ENCODE measurements at places on chromosomes 1 and 21.

GRCh38 chr21:20330652-20331051, 667.6 kb upstream of the NCAM2 start:
- no peak for DNase-seq

- no peak for DNase-seq
Measured at GRCh38 chr1:157004806-157005205, 40.7 kb downstream of the ARHGEF11 start.

- peak; percentile 67 for DNase-seq
Measured at GRCh38 chr21:44083631-44084291, 23.4 kb upstream of the PWP2 start.

GRCh38 chr1:18972531-18972930, 16.1 kb upstream of the IFFO2 start:
- DNase-seq = no peak

DNA sequence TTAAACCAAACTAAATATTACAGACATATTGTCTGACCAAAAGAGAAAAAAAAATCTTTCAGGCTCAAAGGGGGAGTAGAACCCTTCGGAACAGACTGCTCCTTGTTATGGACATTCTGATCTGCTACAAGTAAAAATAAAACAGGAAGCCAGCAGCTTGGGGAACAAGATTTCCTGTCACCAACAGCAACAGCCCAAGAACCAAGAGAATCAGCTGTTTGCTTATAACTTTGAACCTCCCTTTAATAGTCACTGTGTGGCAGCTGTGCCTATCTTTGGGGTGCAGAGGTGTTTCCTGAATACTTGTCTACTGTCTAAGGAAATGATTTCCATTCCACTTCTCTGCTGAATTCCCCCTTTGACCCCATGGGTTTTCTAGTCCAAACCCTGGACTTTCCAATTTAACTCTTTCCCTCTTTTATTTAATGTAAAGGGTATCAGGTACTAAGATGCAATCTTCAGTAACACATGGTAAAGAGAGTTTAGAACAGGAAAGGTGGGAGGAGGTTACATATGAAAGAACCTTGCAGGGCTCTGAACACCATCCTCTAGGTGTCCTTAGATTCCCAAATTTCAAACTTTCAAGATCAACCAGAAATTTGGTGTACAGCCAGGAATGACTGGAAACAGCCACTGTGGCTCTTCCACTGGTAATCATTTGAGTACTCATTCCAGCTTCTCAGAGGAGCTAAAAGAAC, 38.6 kb downstream of the GPR3 start:
- DNase-seq = no peak

- DNase-seq = no peak
Measured at GRCh38 chr1:43057567-43057966, 98.9 kb upstream of the SLC2A1 start.

DNA sequence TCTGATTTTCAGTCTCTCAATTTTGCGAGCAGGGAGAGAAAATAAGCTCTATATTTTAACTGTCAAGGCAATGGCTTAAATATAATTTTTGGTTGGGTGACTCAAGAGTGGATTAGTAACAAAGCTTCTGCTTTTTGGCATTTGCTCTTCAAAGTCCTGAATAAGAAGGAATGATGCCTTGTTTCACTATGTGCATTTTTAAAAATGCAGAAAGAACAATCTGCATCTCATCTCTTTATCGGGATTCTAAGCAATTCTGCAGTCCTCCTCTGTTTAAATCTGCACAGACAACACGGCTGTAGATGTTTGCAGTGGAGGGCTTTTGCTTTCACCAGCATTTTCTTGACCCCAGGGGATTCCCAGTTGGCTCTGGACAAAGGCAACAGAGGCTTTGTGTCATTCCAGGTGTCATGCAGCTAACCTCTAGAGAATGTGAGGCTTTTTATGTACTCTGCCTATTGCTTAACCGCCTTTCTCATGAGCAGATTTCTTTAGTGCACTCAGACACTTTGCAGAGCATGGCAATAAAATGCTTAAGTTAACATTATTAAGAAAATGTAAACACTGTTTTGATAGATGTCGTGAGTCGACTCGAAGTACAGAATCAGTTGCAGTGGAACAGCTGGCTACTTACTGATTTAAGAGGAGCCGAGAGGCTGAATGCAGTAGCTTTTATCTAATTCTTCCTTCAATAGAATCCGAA, 783.2 kb upstream of the NEGR1 start:
- no peak for DNase-seq

DNA sequence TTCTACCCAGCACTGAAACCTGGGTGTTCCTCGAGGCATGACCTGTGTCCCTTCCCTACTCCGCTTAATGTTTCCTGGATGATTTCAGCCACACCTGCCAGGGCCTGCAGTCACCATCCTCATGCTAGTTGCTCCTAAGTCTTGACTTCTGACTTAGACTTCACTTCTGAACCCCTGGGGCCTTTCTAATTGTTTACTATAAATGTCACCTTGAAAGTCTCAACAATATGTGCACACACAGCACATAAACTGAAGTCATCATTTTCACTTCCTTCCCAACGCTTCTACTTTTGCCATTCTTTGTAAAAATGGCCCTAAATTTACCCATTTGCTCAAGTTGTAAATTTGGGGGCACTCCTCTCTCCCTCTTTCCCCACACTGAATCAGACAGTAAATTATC, 141.1 kb downstream of the DYRK1A start:
- no peak for DNase-seq

- no peak for DNase-seq
Measured at GRCh38 chr21:22965455-22966135, 1967.4 kb downstream of the NCAM2 start.

GRCh38 chr1:185790194-185790735, 56.1 kb downstream of the HMCN1 start:
- no peak for DNase-seq

DNA sequence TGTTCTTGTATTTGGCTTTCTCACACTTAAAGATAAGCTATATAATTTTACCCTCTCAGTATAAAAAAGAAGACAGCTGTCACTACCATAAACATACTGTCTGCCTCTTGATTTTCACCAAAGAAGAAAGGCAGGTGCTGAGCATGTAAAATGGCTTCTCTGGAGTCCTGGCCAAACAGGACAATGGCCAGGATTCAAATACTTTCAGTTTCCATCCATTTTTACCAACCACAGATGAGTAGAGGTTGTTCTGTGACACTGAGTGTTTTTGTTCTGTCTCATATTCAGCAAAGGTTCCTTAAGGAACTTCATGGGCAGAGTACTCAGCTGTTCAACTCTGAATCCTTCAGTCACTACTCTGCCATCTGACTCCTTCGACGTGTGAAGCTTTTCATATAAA, 29.4 kb upstream of the RAB3GAP2 start:
- DNase-seq = no peak

GRCh38 chr1:94898491-94899385, 28.2 kb downstream of the CNN3 start:
- no peak for DNase-seq

DNA sequence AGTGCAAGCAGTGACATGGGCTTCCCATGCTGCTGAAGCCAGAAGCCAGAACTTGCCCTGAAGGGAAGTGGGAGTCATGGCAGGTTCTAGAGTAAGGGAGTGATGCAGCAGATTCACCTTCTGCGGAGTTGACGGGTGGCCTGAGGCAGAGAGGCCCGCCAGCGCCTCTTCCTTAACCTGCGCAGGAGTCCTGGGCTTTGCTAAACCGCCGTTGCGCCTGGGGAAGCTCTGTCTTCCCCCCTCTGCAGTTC, 67.3 kb downstream of the OBSCN start:
- DNase-seq = no peak

- no peak for DNase-seq
Measured at GRCh38 chr1:221868593-221869303, 126.9 kb upstream of the DUSP10 start.

DNA sequence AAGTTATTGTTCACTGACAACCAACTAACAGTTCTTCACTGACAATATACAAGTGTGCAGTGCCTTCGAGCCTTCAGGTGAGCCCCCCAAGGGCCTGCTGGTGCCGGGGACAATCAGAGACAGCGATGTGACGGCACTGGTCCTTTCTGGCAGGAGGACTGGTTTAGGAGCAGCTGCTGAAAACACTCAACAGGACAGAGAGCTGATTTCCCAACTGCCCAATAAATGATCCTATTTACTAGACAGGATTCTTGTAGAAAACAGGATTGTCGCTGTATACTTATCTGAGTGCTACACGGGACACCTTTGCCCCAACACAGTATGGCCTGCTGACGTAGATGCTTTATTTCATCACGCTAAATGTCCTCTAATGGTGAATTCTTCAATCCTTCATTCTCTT, 65.4 kb downstream of the TP53BP2 start:
- no peak for DNase-seq

DNA sequence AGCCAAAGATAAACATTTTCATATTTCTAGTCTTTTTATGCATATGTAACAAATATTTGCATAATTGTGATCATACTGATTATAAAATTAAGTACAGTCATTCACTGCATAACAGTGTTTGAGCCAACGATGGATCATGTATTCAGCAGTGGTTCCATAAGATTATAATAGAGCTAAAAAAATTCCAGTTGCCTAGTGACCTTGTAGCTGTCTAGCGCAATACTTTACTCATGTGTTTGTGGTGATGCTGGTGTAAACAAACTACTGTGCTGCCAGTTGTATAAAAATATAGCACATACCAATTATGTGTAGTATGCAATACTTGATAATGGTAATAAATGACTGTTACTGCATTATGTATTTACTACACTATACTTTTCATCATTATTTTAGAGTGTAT, 2.1 kb upstream of the S100A10 start:
- no peak for DNase-seq

DNA sequence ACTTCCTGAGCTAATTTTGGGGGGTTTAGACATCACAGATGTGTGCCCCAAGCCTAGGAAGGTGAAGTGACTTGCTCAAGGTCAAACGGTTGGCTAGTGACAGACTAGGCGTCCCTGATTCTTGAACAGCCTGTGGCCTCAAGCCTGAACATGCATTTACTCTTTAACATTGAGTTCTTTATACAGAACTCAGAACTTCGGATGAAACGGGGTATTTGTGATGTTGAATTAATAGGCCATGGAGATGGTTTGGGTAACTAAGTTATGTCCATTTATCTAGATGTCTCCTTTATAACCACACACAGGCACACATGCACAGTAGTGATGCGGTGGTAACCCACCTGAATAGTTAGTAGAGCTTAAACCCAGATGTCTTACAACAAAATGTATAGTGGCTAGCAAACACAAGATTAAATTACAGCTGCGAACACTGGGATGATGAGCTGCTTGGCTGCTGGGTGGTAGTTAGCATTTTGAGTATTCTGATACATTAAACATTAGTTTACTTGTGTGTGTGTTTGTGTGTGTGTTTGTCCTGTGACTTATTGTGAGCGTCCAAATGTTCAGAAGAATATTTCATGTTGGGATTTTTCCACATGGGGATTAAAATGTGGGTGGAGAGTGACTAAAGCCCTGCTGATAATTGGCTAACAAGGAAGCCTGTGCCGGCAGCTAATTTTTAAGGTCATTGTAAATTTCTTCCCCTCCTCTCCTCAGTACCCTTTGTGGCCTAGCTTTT, 2.3 kb downstream of the ATP1A1 start:
- no peak for DNase-seq

GRCh38 chr1:209720326-209720725, 15.7 kb downstream of the HSD11B1 start:
- DNase-seq = no peak

- no peak for DNase-seq
Measured at GRCh38 chr1:159602501-159602999, 14.9 kb downstream of the APCS start.

DNA sequence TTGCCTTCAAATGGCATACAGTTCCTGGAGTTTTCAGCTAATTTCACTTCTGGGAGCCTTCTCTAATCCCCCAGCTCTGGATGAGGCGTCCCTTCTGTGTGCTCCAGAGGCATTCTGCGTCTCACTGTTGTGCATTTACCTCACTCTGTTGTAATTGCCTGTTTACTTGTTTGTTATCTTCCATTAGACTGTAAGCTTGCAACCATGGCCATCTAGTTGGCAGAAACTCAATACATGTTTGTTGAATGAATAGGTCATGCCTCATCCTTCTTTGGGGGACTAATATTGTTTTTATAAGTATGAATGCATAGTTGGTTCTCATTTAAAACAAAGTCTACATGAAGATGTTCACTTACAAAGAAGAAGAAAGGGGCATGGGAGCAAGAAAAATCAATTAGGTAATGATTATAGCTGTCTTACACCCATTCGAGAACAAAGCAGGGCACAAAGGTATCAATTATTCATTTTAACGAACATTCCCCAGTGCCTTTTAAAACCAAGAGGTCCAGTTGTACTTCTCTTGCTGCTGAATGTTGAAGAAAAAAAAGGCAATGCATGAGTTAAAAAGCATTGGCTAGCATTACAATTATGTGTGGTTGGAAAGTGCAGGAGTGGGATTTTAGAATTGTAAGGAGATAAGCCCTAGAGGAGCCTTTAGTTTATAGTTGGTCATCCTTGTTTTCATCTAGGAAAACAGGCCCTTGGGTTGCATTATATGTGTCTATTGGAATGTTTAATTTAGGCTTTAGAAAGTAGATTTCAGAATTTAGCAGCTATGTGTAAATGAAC, 6.0 kb downstream of the RGL1 start:
- DNase-seq = no peak

GRCh38 chr1:162498496-162498810, 835 bp downstream of the UHMK1 start:
- DNase-seq = no peak

DNA sequence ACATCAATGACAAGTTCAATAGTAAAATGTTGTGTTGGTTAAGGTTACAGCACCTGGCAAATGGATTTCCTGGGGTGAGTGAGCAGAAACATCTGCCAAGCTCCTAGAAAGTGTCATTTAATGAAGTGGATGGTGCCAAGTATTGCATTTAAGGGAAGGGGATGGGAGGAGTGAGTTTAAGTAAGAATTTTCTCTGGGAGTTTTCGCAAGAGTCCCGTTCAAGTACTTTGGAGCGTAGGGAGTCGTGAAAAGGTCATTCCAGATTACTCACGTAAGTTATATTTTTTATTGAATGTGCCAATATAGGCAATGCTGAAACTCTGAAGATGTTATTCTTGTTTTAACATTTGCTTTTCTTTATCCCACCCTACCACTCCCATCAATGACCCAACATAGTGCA, 117.4 kb upstream of the RAB3GAP2 start:
- DNase-seq = no peak

- DNase-seq = no peak
Measured at GRCh38 chr21:42443876-42444744, 40.4 kb downstream of the UBASH3A start.

GRCh38 chr1:150283260-150283659, 906 bp downstream of the CIART start:
- DNase-seq = no peak

- no peak for DNase-seq
Measured at GRCh38 chr1:48750109-48750508, 26.6 kb downstream of the BEND5 start.

Data from activated naive CD8-positive, alpha-beta T cell treated with anti-CD3 and anti-CD28 coated beads, Interleukin-2, amount 50 U/mL, for 24 hours (primary cell).